ENCODE measurements at places on chromosomes 12 and 14.

DNA sequence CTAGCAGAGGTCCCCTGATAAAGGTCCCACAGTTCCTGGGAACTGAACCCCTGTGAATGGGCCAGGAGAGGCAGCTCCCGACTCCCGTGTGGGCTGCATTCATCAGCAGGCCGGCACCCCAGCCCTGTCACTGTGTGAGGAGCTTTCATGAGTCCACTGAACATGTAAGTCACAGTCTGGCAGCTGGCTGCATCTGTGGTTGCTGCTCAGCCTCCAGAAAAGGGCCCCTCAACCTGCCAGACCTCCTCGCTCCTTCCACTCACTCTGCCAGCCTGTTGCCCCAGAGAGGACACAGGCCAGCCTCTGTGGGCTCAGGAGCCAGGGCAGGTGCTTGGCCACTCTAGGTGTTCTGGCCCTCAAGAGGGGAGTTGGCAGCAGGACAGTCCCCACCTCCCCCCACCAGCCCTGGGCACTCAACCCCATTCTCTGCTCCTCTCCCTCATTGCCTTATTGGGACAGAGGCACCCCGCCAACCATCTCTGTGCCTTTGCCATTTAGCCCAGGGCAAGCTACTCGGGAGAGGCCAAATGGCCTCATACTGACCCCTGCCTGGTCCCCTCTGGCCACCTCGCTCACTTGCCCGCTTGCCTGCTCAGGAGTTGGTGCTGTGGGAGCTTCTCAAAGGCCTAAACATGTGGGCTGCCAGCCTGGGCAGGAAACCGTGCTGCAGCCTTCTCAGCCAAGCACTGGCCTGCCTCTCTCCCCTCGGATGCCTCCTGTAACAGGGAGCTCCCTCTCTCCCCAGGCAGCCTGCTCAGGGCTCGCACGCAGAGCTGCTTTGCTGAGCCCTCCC lies 1.9 kb downstream of the RTL1 start:
- DNase-seq, result no peak

- DNase-seq, result no peak
Observed at GRCh38 chr14:65228956-65229747, 126.8 kb upstream of the MAX start.

DNA sequence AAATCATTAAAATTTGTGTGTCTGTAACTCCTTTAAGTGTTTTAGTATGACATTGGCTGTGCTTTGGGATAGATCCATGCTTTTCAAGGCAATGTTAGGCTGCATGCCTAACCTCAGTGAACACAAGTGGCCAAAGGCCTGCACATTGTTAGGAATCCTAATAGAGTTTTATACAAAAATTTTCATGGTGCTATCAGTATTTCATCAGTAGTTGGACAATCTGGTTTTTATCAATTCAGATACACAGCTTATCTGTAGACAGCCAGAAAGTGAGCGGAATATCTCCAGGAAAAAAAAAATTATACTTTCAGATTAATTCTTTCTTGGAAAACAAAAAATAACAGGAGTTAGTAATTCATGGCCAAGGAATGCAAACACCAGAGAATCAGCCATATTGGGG lies 324.0 kb upstream of the PDE3A start:
- DNase-seq, result no peak

DNA sequence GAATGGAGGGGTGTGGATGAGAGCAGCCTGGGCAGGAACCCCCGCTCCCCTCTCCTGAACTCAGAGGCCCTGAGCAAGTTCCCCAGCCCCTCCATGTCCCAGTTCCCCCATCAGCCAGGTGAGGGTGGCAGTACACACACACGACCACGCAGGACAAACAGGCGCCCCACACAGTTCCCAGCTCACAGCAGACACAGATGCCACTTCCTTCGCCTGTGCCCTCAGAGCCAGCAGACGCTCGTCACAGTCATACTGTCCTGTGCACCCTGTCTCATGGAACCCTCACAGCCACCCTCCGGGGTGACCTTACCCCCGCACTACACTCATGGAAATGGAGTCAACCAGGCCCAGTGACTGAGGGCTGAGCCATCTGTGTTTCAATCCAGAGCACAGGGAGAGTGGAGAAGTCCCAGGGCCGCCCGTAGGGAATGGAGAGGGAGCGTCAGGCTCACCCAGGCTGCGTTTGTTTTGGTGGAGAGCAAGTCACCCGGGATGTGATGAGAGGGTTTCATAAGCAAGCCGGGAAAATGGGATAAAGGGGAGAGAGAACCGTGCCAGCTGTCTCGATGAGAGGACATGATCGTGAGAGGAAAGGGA lies 47.5 kb upstream of the DYNC1H1 start:
- no peak for DNase-seq

DNA sequence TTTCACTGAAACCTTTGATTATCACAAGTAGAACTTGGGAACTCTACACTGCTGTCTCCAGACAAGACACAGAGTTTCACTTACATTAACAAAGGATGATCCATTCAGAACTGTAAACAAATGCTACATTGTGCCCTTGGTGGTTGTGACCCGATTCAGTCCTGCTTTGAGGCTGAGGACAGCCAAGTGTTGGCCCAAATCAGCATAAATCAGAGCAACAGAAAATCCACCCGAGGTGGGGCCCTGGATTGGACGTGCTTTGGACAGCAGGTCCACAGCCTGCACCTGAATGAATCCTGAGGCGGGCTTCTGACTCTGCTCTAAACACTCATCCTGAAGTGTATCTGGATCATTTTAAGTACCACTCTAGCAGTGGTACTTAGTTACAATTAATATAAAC lies 68.8 kb downstream of the PPP2R5C start:
- no peak for DNase-seq

DNA sequence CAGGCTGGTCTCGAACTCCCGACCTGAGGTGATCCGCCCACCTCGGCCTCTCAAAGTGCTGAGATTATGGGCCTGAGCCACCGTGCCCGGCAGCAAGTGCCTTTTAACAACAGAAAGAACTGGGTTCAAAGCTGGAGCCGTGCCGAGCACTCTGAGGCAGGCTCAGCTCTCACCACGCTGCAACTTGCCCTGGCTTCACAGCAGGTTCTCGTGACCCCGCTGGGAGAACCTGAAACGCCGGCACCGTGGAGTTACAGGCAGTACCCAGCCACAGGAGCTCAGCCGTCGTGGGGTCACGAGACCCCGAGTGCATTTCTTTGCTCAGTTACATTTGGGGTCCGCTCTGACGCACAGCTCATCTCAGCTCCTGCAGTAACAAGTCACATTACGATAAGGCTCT lies 14.4 kb downstream of the GOLGA3 start:
- DNase-seq, result no peak

DNA sequence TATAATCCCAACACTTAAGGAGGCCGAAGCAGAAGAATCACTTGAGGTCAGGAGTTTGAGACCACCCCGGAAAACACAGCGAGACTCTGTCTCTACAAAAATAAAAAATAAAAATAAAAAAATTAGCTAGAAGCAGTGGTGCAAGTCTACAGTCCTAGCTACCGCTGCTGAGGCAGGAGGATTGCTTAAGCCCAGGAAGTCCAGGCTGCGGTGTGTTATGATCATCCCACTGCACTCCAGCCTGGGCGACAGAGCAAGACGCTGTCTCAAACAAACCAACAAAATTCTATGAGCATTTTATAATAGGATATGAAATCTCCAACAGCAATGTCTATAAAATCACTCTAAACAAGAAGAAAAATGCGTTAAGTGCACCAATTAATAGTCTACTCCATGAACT lies 75.3 kb downstream of the PPP1R12A start:
- no peak for DNase-seq

GRCh38 chr14:69828354-69828753 lies 31.3 kb upstream of the SLC10A1 start:
- DNase-seq, result no peak

GRCh38 chr12:119836781-119837180 lies 40.3 kb downstream of the CIT start:
- no peak for DNase-seq

DNA sequence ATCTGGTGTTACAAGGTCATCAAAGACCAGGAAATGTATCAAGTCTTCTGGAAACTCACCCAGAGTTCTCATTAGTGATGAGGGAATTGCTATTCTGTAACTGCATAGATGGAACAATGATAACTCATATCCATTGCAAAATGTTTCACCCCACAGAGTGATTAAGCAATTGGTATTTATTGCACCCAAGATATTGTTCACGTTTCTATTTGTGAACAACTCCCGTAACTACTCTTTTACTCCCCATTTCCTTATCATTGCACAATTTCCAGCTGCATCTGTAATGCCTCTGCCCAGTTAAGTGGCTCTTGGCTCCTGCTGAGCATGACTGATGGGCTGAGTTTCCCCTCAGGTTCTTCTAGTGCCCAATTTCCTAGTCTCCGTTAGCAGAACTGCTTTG lies 108.7 kb upstream of the PRICKLE1 start:
- DNase-seq, result no peak

- no peak for DNase-seq
Observed at GRCh38 chr14:92506231-92506630, 7.3 kb upstream of the RIN3 start.

GRCh38 chr14:67285876-67286452 lies 44.7 kb downstream of the PALS1 start:
- DNase-seq, result peak; percentile 17

DNA sequence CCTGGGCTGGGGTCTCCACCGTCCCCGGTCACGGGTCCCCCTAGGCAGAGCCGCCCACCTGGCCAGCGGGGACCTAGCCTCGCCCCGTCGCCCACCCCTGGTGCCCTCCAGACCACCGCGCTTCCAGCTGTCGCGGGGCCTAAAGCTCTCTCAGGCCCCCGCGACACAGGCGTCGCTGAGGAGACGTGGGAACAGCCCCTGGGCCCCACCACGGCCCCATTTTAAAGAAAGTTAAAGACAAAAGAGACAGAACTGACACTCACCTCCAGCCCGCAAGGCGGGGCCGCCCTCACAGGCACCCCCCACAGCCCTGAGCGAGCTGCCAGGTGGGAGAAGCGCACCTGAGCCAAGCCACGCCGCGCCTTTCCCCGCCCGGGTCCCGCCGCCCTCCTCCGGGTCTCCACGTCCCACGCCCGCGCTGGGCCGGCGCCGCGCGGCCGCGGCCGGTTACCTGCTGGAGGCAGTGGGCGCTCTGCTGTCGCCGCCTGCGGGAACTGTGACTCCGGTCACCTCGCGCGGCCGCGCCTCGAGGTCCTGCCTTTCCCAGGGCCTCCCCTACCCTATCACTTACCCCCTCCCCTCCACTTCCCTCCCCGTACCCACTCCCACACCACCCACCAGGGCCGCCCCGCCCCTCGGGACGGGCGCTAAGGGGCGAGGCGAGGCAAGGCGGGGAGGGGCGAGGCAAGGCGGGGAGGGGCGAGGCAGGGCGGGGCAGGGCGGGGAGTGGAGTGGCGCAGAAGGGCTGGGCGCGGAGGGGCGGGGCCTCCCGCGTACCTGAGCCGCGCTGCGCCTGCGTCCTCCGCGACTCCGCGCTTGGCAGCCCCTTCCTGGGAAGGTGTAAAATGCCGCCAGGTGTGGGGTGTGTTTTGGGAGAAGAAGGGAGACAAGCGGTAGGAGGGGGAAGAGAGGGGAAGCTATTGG lies 31.2 kb downstream of the TC2N start:
- DNase-seq, result peak; percentile 91

DNA sequence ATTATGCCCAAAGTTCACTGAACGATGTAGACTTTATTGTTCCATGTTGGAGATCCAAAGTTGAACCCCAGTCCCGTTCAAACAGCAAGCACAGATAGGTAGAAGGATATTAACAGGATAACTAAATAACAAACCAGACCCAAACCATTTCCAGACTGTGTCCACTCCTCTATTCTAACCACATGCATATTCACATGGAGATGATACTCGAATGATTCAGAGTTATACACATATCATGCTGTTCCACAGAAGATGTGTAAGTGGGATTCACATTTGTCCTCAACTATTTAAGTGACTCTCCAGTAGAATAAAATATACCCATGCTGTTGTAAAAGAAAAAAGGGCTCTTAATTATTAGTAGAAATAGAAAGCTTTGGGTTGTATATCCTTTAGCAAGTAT lies 185.9 kb downstream of the ITPR2 start:
- DNase-seq, result no peak

- no peak for DNase-seq
Observed at GRCh38 chr12:227286-227915, 13.4 kb upstream of the SLC6A12 start.

- no peak for DNase-seq
Observed at GRCh38 chr12:120598674-120599463, 17.7 kb upstream of the POP5 start.

GRCh38 chr14:23639048-23639890 lies 3.1 kb downstream of the DHRS2 start:
- no peak for DNase-seq

GRCh38 chr14:71856199-71856919 lies 75.9 kb upstream of the RGS6 start:
- DNase-seq, result no peak

DNA sequence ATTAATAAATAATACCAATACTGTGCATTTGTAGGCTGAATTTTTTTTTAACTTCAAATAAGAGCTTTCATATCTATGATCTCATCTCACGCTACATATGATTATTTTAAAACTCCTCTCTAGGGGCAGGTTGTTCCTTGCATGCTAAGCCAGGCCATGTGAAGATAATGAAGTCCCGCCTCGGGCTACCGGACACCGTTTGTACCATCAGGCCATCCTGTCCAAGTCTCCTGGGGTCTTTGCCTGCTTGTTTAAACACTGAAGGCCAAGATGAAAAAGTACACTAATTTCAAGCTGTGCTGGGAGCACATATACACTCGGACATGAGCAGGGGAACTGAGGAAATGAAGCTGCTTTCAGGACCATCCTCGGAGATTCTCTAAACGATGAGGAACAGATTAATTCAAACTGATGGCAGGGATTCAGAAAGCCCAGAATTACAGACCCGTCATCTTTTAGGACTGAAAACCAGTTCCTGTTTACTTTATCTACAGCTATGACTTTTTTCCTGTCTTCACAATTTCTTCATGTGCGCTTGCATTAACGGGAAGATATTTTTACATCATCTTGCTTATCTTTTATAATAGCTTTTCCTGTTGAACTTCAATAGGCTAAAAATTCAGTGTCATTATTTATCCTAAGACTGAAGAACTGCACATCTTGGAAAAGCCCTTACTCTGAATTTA lies 6.3 kb upstream of the ABHD12B start:
- DNase-seq, result no peak

GRCh38 chr14:104724981-104725771 lies 1.1 kb downstream of the ADSS1 start:
- DNase-seq, result no peak

DNA sequence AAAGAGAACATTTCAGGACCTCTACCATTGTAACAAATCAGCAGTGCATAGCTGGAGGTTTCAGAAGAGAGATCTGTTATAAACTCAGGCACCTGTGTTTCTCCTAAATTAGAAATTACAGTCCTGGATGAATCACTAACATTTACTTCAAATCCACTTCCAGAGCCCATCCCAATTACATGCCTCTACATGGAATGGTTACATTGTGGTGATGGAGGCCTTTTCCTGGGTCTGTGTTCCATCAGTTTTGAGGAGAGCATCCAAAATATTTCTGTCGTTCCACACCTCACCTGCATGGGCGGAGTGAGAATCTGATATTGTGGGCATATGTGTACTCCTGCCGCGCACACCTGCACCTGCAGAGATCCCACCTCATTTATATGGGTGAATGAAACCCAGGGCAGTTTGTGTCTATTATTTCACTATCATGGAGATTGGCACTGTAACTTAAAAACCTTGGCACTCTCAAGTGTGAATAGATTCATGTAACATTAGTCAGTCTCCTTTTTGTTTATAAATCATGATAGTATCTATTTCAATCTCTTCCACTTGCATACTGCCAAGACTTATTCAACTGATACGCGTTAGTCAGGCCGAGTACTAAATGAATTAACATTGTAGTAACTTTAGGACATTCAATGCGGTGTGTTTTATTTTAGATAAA lies 215.1 kb upstream of the FAR2 start:
- no peak for DNase-seq

- no peak for DNase-seq
Observed at GRCh38 chr14:99009871-99010270, 262.1 kb downstream of the BCL11B start.

All from CD8-positive, alpha-beta memory T cell (primary cell).